Skin of body (tissue), 3 donors: ENCODE measurements at places on chromosomes 13 and 19. TPM values are rescaled to one million over a fixed set of nuclear protein-coding genes. Genes with fewer than 3 reads are reported as not detected.

DHDH gene
- total RNA-seq, result not detected

VSTM2B gene
- not detected for total RNA-seq

PRTN3 gene
- total RNA-seq, result 28.9 TPM

ACTN4 gene
- 152 TPM for total RNA-seq

ZNF506 gene
- 29.6 TPM for total RNA-seq

TIMM50 gene
- 28.0 TPM for total RNA-seq

CRTC1 gene
- 3.2 TPM for total RNA-seq

ZNF415 gene
- total RNA-seq, result 12.5 TPM

C5AR2 gene
- 1.2 TPM for total RNA-seq

DIRAS1 gene
- total RNA-seq, result 2.9 TPM

ZNF429 gene
- total RNA-seq, result 9.3 TPM

NLRP4 gene
- not detected for total RNA-seq

TMPRSS9 gene
- 0.20 TPM for total RNA-seq

THSD1 gene
- 11.3 TPM for total RNA-seq

CRX gene
- not detected for total RNA-seq

RFXAP gene
- 4.3 TPM for total RNA-seq

TMEM38A gene
- 11.9 TPM for total RNA-seq

KL gene
- 2.5 TPM for total RNA-seq

C1QTNF9B gene
- total RNA-seq, result 0.20 TPM

DNA sequence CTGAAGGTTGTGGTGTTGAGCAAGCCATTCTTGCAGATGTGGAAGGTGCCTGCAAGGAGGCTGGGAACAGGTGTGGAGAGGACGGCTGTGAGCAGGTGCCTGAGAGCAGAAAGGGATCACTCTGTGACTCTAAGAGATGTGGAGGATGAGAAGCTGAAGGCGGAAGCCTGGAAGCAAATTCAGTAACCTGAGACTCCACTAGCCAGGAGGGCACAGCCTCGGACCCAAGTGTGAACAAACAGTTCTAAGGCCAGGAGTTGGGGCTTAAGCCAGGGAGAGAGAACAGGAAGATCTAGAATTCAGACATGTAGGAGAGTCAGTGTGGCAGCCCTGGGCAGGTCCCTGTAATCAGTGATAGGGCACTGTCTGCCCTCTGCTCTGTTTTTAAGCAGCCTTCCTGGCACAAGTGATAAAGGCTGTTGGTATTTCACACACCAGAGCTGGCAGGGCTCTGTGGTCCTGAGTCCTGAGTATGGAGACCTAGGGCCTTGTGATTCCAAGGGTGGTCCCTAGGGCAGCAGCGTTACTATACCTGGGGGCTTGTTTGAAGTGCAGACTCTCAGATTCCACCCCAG is 131.3 kb downstream of the SLC7A1 start:
- no peak for DNase-seq

DNA sequence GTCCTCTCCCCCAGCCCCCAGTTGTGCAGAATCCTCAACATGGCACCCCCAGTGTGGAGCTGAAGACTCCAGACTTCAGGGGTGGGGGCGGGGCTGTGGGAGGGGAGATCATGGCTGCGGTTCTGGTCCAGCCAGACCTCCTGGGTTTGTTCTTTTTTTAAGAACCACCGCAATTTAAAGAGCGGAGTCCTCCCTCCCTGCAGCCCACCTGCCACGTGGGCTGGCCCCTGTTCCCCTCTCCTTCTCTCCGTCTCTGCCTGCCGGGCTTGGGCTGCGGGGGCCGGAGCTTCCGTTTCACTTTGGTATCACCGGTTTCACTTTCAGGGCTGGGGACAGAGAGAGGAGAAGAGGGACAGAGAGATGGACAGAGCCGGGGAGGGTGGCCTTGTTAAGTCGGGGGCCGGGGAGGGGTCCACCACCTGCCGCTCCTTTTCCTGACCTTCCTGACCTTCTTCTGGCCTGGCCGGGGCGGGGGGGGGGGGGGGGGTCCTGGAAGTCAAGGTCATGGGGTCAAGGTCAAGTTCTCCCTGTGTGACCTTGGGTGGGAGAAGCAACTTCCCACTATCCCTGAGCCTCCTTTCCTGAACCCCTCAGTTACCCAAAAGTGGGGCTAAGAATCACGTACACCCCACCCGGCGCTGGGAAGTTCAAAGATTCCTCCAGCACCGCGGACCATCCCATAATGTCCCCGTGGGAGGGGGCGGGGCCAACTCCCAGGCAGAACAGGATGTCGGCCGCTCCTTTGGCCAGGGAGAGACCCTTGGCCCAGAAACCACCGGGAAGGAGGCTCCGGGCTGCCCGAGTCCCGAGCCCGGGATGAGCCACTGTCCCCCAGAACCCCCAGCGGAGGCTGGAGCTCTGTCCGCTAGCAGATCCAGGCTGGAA is 11.3 kb upstream of the ZBTB7A start:
- DNase-seq, result no peak

- no peak for DNase-seq
Observed at GRCh38 chr19:46221152-46221551, 8.4 kb upstream of the IGFL1 start.

GRCh38 chr13:65310663-65311328 is 1919.3 kb downstream of the PCDH9 start:
- DNase-seq, result no peak

- no peak for DNase-seq
Observed at GRCh38 chr13:98217597-98217996, 40.5 kb upstream of the RNF113B start.

GRCh38 chr19:43672061-43672679 is 2.2 kb upstream of the PLAUR start:
- no peak for DNase-seq

- DNase-seq, result no peak
Observed at GRCh38 chr19:47901370-47901769, 15.3 kb upstream of the SULT2A1 start.

GRCh38 chr13:110759710-110760109 is 46.2 kb downstream of the ING1 start:
- DNase-seq, result no peak

DNA sequence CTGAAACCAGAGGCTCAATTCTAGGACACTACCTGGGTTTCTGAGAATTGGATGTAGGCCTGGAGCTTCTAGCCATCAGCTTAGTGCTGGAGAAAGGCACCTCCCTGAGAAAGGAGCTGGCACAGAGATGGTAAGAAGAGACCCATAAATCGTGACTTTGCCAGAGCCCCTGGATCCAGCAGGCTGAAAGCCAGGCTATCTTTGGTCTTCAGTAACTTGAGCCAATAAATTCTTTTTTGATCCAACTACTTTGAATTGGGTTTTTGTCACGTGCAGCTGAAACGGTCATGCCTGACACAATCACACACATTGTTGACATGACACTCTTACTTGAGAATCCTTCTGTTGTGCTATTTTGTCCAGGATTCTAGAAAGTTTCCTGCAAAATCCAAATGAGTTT is 103.4 kb downstream of the LHFPL6 start:
- DNase-seq, result no peak

- DNase-seq, result no peak
Observed at GRCh38 chr13:113814435-113814821, 49.4 kb downstream of the GAS6 start.

GRCh38 chr19:32945260-32945659 is 26.5 kb downstream of the CEP89 start:
- no peak for DNase-seq

- no peak for DNase-seq
Observed at GRCh38 chr13:96492766-96493165, 402.9 kb downstream of the HS6ST3 start.

GRCh38 chr19:42515241-42515832 is 12.9 kb downstream of the CEACAM1 start:
- DNase-seq, result no peak

GRCh38 chr13:50074843-50075242 is 59.6 kb downstream of the KCNRG start:
- no peak for DNase-seq

DNA sequence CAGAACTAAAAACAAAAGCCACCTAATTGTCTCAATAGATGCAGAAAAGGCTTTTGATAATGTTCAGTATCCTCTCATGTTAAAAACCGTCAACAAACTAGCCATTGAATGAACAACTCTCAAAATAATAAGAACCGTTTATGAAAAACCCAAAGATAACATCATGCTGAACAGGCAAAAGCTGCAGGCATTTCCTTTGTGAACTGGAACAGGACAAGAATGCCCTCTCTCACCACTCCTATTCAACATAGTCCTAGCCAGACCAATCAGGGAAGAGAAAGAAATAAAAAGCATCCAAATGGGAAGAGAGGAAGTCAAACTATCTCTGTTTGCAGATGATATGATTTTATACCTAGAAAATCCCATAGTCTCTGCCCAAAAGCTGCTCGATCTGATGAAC is 179.6 kb upstream of the EDNRB start:
- no peak for DNase-seq

DNA sequence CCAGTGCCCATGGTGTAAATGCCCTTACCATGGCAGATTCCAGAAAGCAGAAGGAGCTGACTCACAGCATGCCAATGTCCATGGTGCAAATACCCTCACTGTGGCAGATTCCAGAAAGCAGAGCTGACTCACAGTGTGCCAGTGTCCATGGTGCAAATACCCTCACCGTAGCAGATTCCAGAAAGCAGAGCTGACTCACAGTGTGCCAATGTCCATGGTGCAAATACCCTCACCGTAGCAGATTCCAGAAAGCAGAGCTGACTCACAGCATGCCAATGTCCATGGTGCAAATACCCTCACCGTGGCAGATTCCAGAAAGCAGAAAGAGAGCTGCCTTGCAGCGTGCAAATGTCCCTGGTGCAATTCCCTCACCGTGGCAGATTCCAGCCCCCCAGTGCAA is 163.8 kb upstream of the SOX1 start:
- DNase-seq, result no peak

GRCh38 chr19:584240-585001 is 5.3 kb upstream of the HCN2 start:
- DNase-seq, result no peak

DNA sequence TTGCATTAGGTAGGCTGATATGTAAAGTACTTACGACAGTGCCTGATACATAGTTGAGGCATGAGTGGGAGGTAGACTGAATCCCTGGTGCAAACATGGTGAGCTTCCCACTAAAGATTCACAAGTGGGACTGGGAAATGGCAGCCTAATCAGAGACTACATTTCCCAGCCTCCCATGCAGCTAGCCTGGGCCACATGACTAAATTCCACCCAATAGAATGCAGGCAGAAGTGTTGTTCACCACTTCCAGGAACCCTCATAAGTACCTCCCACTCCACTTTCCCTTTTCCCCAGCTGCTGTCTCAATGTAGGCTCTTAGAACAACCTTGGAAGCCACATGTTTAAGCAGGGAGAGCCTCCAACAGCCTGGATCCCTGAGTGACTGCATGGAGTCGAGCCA is 104.9 kb downstream of the CACNA1A start:
- no peak for DNase-seq

DNA sequence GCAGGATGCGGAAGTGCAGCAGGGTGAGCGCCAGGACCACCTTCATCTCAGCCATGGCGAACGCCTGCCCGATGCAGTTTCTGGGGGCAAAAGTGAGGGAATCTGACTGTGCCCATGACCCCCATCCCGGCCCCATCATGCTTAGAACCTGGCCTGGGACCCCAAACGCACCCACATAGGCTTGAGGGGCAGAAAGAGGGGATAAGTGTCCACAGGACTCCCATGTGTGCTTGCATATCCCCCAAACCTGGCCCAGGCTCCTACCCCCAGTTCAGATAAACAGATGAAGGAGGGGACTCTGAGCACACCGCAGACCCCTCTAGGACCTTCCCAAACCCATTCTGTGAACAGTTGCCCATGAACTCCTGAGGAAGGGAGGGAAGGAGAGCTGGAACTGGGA is 16.0 kb upstream of the CYP4F2 start:
- no peak for DNase-seq

DNA sequence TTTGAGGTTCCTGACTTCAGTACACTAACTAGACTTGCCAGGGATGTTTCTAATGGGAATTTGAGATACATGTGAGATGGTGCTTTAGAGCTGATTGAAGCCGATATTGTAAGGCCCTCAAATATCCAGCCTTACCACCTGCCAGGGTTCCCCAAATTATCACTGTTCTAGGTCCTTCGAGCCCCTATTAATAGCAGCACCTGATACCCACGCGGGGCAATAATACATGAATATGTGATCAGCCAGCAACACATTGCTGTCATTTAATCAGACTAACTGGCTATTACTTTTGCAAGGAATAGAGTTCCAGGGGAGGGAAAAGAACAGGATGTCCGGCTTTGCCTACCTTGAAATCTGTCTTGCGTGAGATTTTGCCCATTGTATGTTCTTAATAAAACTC is 5.1 kb downstream of the RGCC start:
- no peak for DNase-seq

GRCh38 chr19:45560686-45561085 is 23.9 kb downstream of the OPA3 start:
- no peak for DNase-seq

DNA sequence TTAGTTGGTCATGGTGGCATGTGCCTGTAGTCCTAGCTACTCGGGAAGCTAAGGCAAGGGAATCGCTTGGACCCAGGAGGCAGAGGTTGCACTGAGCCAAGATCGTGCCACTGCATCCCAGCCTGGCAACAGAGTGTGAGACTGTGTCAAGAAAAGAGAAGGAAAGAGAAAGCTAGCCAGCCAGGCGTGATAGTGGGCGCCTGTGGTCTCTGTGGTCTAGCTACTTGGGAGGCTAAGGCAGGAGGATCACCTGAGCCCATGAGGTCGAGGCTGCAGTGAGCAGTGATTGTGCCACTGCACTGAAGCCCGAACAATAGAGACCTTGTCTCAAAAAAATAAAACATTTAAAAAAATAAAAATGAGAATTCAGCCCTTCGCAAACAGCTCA is 33.3 kb downstream of the TIMM13 start:
- DNase-seq, result no peak

- no peak for DNase-seq
Observed at GRCh38 chr19:1357531-1358109, 26.1 kb upstream of the NDUFS7 start.

GRCh38 chr13:50144246-50145160 is 129.3 kb downstream of the KCNRG start:
- no peak for DNase-seq

DNA sequence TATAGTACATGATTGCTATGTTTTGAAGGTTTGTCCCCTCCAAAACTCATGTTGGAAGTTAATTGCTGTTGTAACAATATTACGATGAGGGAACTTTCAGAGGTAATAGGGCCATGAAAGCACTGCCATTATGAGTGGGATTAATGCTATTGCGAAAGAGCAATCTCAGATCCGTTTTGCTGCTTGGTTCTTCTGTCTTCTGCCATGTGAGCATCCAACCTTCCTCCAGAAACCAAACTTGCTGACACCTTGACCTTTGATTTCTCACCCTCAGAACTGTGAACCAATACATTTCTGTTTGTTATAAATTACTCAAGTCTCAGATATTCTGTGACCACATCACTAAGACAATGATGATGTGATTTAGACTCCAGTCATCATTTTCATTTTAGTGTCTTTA is 2590.9 kb downstream of the PCDH9 start:
- DNase-seq, result no peak

GRCh38 chr13:57858376-57858775 is 226.8 kb downstream of the PCDH17 start:
- no peak for DNase-seq

GRCh38 chr19:35060160-35060855 is 18.8 kb downstream of the HPN start:
- no peak for DNase-seq
